ENCODE measurements at places on chromosomes 7 and 10.

DNA sequence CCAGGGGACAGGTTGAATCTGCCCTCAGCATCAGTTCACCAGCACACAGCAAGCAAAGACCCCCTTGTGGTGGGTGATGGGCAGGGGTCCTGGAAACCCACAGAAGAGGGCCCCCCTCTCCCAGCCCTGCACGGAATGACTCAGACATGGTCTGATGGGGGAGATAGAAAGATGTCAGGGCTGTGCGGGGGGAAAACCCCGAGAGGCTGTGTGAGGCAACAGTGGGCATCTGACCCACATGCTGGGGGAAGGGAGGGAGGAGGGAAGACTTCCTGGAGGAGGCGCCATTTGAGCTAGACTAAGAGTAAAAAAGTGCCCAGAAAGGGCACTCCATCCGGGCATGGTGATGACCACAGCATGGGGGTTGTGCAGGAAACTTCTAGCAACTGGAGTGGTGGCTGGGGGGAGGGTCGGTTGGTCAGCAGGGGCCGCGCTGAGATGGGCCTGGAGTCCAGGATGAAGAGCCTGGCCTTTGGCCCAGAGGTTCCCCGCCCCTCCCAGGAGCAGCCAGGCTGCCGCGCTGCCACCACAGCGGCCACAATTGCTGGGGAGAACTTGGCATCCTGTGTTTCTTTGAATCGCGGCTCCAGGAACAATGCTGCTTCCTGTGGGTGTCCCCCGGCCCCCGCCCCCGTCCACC lies 2.5 kb downstream of the LFNG start:
- DNase-seq: no peak

GRCh38 chr10:11462071-11462470 lies 149.4 kb downstream of the USP6NL start:
- DNase-seq: no peak

DNA sequence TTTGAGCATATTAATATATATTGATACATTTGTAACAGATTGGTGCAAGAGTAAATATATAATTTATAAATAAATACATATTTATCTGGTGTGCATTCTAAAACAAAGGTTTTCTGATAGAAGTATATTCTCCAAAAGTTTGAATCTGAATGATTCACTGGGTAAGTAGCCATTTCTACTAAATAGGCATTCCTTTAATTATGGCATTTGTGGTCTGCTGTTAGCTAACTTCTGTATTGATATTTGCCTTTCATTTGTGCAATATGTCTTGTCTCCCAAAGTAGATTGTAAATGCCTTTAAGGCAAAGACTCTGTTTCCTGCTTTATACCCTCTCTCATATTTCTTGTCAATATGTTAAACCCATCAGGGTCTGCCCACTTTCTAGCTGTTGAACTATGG lies 11.1 kb upstream of the ARID5B start:
- DNase-seq: no peak

DNA sequence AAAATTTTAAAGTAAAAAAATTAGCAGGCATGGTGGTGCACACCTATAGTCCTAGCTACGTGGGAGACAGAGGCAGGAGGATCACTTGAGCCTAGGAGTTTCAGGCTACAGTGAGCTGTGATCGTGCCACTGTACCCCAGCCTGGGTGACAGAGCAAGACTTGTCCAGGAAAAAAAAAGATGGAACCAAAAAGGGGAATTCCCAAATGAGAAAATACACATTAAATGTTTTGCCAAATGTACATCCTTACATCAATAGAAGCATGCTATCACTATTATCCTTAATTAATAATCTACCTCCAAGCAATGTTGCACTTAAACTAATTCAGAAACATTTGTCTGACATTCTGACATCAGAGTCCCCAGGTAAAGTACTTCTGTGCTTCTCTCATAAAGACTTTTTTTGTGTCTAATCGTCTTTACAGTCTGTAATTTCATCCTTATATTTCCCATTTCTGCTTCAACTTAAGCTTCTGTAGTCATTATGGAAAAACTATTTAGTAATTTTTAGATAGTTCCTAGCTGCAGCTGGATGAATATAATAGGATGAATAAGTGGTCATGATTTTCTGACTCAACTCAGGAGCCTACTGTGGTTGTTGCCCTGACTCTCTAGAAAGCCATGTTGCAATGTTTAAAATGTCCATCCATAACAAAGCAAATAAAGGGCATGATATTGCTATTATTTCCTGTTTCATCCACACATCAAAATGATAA lies 57.7 kb downstream of the MYPN start:
- no peak for DNase-seq

DNA sequence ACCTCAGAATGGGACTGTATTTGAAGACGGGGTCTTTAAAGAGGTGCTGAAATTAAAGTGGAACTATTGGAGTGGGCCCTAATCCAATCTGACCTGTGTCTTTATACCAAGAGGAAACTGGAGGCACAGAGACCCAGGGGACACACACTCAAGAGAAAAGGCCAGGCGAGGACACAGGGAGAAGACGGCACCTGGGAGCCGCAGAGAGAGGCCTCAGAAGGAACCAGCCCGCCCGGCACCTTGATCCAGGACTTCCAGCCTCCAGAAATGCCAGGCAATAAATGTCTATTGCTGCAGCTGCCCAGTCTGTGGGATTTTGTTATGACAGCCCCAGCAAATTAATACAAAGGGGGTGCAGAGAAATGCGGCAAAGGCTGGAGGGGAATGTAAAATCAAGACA lies 10.5 kb downstream of the CARD11 start:
- DNase-seq: no peak
